ENCODE measurements at places on chromosomes 4 and X.
A peak's percentile ranks its signal among the peaks of the same experiment; 100 is the strongest.

- no peak for DNase-seq
These were observed 213.1 kb downstream of the UGT8 start for GRCh38 chr4:114811564-114812301.

DNA sequence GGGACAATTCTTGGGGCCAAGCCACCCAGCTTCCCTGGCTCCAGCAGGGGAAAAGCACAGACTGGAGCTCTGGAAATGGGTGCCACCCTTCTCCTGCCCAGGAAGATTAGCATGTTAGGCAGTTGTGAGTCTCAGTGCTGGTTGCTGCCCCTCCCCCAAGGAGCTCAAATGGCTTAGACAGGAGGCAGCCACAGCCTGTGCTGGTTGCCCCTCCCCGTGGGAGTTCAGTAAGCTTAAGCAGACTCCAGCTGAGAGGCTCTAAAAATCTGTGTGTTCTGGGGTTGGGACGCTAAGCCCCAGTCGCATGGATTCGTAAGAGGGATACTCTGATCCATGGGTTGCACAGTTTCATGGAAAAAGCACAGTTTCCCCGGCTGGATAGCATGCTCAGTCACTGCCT, 92.7 kb upstream of the NDST3 start:
- no peak for DNase-seq

GRCh38 chr4:75513526-75514130, 575 bp downstream of the RCHY1 start:
- no peak for DNase-seq

DNA sequence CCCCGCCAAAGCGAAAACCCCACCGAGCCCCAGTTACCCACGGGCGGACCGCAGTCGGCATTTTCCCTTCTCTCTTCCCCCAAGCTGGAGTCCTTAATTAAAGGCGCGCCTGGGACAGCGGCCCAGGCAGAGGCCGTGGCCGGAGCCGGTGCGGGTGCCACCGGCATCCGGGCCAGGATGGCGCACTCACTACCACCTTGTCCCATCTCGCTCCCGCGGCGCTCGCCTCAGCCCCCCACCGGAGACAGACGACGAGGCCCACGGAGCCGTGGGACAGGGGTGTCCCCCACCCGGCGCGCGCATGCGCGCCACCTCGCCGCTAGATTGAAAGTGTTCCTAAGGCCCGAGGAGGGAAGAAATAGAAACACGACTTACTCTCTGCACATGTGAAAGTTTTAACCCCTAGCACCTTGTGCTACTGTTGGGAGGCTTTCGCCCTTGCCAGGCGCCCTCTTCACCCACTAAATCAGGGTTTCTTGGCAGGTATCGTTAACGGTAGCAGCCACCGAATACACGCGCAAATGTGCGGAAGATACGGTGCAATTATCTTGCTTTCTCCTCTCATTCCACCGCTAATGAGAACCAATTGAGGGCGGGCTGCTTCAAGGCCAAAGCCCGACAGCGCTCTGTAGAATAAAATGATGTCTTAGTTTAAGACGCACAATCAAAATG, 64.3 kb upstream of the CCDC160 start:
- DNase-seq: no peak

GRCh38 chr4:60683357-60683756, 516.8 kb upstream of the ADGRL3 start:
- DNase-seq: no peak

DNA sequence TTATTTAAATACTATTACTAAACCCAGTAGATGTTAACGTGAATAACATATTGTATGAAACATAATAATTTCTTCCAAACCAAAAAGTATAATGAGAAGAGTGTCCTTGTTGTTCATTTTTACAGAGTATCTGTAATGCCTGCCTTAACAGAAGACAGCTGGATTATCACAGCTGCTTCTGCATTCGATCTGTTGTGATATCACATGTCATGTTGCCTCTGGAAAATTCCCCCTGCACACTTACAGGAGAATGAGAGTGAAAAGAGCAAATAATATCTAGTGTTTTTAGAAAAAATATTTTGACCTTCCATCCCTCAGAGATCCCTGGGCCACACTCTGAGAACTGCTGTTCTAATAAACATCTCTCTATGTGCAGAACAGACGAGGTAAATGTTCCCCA, 240.1 kb upstream of the NOCT start:
- DNase-seq: no peak

DNA sequence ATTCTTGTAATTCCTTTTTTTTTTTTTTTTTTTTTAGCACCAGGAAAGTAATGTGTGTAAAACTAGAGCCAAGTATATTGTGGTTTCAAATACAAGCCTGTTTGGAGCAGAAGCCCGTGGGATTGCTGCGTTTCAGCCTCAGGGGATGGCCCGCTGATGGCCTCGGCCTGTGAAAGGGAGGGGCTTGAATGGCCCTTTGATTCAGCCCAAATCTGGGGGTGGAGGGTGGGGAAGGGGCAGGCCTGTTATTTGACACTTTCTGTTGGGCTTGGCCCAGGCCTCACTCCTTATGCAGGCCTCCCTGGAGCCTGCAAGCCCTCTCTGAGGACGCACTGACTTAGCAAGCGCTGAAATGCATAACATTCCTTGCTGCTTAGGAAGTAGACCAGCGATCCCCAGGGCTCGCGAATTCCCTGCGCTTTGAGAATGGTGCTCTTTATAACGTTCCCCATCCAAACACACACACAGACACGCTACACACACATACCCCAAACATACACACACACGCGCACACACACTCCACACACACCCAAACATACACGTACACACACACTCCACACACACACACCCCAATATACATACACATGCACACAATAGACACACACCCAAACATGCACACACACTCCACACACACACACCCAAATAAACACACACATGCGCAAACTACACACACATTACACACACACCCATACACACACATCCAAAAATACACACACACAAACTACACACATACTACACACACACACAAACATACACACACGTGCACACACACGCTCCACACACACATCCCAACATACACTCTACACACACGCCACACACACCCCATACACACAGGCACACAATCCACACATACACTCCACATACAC, 29.6 kb downstream of the TLR10 start:
- no peak for DNase-seq

- DNase-seq: peak; percentile 5
These were observed 827.7 kb downstream of the FSTL5 start for GRCh38 chr4:161336016-161336530.

DNA sequence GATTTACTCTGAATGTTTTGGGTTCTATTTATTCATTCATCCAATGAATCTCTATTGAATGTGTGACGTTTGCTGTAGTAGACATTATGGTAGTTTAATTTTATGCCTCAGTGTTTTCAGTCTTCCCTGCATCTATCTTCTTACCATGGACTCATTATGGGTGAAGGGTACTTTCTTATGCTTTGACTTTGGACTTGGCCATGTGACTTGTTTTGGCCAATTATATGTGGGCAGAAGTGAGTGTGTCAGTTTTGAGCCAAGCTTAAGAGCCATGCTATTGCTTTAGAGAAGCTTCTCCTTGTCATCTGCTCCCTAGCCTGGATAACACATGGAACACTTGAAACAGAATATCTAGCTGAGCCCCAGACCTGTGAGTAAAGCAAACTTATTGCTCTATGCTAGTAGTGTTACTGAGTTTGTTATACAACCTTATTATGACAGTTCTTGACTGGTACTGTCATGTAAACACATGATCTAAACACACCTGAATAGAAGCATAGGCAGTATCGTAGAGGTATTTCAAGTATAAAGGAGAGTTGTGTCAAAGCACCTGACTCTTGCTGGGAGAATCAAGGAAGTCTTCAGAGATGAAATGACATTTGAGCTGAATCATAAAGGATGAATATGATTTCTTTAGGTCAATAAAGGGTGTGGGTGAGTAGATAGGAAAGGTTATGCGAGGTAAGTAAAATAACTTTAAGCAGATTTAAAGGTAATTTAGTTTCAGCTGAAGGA, 128.4 kb downstream of the NAA11 start:
- no peak for DNase-seq

DNA sequence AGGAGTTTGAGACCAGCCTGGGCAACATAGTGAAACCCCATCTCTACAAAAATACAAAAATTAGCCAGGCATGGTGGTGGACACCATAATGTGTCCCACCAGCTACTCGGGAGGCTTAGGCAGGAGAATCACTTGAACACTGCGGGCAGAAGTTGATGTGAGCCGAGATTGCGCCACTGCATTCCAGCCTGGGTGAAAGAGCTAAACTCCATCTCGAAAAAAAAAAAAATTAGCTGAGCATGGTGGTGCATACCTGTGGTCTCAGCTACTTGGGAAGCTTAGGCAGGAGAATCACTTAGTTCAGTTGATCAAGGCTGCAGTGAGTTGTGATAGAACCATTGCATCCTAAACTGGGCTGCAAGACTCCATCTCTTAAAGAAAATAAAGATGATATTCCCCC, 91.2 kb downstream of the PLS3 start:
- no peak for DNase-seq

DNA sequence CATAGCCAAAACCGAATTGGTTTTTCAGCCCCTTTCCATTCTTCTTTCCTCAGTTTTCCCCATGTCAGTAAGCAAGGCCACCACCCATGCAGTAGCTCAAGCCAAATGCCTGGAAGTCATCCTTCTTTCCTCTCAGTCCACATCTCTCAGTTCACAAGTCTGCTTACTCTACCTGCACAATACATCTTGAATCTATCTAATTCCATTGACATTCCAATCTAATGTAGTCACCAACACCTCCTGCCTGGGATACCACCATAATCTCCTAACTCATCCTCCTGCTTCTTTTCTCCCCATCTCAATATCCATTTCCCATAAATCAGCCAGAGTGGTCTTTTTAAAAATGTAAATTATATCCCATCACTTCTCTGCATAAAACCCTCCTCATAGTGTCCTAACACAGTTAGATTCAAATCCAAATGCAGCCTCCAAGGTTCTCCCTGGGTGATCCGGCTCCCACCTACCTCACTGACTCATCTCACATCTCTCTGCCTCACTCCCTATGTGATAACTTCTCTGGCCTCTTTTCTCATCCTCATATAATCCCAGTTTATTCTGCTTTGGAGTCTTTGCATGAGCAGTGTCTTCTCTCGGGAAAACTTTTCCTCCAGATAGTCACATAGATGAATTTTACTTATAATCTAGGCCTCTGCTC, 26.9 kb downstream of the KCNIP4 start:
- no peak for DNase-seq

Measured in DMS153 (cell line).